ENCODE measurements at places on chromosomes 7 and 10.

DNA sequence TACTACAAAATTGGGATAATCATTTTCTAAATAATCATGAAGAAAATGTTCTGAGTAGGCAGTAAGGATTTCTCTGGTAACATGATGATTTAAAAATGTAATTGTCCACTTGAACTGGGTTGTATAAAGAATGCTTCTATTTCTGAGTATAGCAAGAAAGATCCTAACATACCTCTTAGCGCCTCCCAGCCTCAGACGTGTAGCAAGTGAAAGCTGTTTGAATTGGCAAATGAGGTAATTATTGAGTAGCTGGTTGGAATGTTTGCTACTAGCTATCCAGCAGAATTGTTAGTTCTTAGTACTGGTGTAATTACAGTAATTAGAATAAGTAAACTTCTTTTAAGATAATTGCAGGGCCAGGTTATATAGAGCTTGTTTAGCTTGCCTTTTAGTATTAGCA, 47.9 kb downstream of the SEPTIN7 start:
- no peak for DNase-seq

DNA sequence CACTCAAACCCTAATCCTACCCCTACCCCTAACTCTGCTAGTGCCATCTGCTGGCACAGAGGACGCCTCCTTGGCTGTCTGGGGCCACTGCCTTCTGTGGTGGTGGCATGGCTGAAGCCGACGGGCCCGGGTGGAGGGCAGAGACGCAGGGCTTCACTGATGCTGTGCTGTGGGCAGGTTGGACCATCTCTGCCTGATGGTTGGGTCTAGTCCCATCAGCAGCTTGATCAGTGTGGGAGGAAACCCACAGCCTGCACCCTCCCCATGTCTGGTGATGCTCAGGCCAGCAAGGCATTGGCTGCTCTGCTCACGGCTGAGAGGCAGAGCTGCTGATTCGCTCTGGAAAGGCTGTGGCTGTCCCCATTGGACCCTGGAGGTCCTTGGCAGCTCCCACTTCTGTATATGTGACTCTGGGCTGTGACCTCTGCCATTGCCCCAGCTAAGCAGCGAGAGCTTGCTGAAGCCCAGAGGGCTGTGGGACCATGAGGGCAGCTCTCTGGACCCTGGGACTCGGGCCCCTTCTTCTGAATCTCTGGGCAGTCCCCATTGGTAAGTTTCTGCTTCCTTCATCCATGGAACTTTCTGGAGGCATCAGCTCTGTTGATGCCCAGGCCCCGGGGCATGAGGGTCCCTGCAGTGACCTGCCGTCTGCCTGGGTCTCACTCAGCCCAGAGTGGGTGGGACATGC, at the start of gene SCART1:
SCART1 (plus strand) TSS at position 430 of the 688 bp plus-strand sequence; CDS start at position 483, 53 bp downstream.
- DNase-seq = no peak

DNA sequence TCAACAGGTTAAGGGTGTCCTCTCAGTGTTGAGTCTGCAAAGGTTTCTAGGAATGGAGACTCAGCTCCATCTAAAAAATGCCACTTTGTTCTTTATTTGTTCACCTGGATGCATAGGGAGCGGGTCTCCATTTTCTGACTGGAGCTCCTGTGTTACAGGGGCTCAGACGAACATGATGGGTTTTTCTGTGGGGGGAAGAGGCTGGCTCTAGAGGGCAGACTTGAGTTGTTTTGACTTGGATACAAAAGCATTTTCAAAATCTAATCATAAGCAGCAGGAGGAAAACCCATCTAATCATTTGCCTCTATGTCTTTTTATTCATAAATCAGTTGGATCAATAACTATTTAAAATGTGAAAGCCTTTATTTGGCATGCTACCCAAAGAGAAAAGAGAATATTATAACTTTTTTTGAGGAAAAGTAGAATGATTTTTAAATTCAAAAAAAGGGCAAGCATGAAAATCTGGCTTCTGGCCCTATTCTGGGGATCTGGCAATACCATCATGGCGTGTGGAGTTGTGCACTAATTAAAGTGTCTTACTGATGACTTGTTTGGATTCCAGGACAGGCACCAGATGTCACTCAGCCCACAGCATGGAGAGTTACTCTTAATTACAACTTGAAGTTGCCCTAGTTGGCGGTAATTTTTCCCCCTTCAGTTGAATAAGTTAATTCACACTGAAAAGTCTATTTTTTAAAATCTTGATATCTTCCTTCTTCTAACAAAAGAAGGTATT, 594.9 kb downstream of the REEP3 start:
- DNase-seq = no peak

DNA sequence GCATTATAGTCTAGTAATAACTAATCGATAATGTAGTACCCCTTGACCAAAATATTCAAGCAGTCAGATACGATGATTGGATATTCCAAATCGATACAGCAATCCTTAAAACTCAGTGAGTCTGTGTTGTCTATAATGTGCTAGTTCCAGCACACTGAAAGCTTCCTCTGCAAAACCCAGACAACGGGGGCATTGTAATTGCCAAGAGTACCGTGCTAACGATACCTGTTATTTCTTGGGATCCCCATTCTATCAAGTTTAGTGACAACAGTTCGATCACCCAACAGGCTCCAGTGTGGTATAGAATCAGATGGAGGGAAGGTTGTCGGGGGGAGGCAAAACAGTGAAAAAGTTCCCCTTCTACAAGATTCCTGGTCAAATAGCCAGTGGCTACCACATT, 865 bp downstream of the ZNF438 start:
- no peak for DNase-seq

- DNase-seq = no peak
These were observed 99.3 kb downstream of the PPP1R3A start for GRCh38 chr7:113819474-113819873.

GRCh38 chr10:61606959-61607907, 55.5 kb upstream of the CABCOCO1 start:
- no peak for DNase-seq

DNA sequence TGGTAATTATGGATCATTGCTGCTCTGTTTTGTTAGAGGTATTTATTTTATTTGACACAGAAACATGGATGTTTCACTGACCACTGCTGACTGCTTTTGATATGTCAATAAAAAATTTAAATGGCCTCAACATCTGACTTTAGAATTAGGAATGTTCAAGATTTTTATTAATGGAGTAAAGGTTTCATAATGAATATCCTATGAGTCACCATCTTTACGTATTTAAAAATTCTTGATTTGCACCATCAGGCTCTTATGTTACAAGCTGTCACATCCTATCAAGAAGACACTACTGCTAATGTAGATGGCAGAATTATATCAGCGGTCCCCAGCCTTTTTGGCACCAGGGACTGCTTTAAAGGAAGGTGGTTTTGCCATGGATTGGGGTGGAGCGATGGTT, 578.7 kb upstream of the NRP1 start:
- DNase-seq = no peak

- no peak for DNase-seq
These were observed 3.6 kb downstream of the ZNF488 start for GRCh38 chr10:47380341-47381102.

DNA sequence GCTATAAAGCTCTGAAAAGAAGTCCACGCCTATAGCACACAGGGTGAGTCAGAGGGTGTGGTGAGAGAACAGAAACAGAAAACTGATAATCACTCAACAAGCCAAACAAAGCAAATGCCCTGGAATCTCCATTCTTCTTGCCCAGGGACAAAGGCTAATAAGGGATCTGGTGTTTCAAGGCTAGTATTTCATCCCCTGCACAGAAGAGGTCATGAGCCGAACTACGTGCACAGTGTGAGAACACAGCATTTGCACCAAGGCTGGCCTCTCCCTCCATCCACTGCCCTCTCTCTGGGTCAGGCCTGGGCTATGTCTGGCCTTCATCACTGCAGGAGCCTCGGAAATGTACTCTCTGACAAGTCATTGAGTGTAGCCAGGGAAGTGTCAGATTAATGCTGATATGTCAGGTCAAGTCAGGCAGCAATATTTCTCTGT, 42.7 kb downstream of the PRR15 start:
- no peak for DNase-seq

- DNase-seq = no peak
These were observed 191.1 kb downstream of the ZNF438 start for GRCh38 chr10:30840395-30841050.

DNA sequence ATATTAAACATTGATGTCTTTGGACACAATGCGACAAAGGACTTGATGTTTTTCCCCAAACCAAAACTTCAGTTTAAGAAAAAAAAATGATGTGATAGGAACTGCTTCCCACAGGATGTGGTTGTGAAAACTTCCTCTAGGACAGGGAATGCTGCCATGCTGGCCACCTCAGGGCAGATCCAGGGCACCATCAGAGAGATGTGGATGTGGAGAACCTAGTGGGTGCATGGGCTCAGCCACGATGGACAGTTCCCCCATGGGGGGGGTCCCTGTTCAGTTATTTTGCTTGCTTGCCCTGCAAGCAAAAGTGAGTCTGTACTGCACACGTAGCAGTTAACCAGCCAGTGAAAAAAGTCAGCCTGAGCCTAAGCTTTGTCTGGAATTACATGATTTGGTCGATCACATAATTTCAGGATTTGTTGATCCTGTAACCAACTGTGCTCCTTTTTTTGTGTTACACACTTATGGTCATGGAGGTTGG, 36.3 kb downstream of the LAMB4 start:
- no peak for DNase-seq

DNA sequence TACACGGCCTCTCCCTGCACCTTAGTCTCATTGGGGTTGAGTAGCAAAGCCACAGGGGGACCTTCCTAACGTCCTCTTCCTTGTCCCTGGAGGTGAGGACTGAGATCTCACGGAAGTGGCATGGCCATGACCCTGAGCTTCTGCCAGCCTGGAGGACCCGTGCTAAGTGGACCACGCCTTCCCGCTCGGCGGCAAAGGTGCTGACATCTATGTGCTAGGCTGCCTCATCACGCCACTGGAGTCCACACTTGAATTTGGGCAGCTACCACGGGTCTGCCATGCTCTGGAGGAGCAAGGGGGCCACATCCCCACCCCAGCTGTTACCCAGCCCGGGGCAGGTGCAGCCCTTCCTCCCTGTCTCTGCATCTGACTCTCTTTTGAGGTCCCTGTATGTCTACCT, 15.3 kb downstream of the GHRHR start:
- no peak for DNase-seq
